GM10248 (cell line): ENCODE measurements at places on chromosomes 6 and 20.
A peak's percentile ranks its signal among the peaks of the same experiment; 100 is the strongest.

DNA sequence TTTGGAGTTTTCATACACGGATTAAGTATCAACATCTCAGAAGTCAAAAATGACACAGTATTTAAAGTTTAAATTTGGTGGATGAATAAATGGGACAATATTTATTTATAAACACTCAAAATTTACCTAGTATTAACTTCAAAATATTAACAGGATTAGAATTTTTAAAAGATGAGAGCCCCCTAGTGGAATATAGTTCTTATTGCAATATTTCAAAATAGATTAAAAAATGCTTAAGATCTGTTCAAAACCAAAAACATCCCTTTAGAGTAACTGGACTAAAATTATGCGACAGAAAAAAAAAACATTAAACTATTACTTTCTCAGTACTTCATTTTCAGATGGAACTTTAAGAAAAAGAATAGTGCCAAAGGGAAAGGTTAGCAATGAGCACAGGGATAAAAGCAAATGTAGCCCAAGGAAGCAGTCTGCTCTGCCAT lies 56.6 kb downstream of the SNX14 start:
- DNase-seq: peak; percentile 15

DNA sequence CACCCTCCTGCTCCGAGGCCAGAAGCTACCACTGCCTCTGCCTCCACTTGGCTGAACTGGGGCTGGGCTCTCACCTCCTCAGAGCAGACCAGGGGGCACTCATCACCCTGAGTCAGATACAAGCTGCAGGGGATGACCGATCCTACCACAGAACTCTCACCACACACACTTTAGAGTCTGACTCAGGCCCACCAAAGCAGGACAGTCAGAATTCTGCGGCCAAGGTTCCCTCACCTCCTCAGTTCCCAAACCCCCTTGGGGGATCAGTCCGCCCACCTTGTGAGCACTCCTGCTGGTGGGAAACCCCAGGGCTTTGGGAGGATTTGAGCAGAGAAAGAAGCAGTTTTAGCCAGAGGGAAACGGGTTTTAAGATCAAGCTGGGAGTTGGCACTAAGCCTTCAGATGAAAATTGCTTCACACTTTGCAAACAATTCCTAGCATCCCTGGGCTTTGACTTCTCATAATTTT lies 587.8 kb upstream of the JAG1 start:
- DNase-seq: no peak

DNA sequence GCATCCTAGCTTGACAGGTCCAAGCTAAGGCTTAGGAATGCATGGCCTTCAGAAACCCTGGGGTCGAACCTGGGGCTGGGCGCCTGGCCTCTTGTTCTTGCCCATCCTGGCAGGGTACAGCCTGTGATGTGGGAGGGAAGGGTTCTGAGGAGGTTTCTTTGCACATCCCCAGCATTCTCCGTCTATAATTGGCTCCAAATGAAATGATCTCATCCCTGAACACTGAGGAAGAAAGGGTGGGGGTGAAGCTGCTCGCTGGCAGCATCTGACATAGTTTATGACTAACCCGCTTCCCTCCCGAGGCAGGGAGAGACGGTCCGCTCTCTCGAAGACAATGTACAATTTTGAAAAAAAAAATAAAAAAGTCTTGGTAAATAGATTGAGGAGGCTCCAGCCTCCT lies 67.1 kb upstream of the ZNFX1 start:
- no peak for DNase-seq

- peak; percentile 38 for DNase-seq
Observed at GRCh38 chr6:109236115-109237076, 141.1 kb downstream of the CEP57L1 start.

- no peak for DNase-seq
Observed at GRCh38 chr6:11423072-11423471, 114.5 kb upstream of the TMEM170B start.

DNA sequence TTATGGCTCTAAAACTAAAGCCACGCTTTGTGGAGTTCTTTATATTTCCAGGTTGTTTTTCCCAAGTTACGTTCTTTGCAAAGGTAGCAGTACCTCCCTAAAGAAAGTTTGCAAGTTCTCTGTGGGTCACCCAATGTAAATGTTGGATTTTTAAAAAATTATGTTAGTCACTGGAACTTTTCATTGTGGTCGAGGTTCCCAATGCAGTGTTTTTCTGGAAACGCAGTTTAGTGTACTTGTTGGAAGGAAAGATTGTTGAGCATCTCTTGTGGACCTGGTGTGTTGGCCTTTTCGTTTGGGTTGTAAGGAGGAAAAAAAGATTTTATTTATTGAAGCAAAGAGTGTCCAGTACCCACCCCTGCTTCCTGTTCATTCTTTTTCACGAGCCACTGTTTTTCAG lies 1.4 kb downstream of the TOP1 start:
- no peak for DNase-seq

DNA sequence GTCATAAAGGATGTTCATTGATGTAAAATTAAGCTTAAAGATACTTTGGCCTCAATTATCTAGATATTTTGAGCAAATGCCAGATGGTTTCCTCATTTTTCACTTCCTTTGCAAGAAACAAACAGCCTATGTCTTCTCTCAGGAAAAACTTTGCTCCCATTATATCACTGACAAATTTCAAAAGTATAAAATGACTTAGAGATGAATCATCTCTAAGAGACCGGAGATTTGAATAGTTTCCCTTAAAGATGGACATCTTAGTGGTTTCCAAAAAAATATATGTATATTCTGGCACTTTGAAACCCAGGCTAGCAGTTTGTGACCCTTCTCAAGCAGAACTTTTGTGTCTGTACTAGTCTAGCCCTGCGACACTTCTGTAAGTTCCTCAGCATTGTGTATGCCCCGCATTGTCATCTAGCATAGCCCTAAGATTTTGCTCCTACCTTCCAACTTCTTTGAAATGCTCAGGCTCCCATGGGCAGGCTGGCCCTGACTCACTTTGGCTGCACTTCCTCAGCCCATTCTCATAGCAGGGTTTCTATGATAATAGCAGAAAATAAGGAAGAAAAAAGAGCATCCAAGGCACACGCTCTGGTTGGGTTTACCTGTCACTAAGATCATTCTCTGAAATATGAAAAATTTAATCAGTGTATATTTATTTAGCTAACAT lies 25.7 kb upstream of the POU3F2 start:
- no peak for DNase-seq

DNA sequence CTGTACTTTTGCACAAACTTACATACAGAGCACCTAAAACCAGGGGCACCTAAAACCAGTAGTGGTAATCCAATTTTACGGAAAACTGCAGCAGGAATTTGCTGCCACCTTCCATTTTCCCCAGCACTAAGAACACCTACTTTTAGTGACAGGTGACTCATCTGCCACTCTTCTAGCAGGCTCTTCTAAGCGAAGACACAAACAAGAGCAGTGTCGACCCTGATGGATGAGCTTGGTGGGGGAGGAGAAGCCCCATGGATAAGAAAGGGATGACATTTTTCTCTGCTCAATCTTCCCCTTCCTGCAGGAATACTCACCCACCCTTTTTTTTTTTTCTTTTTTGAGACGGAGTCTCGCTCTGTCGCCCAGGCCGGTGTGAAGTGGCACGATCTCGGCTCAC lies 116.9 kb downstream of the GMPR start:
- DNase-seq: no peak

GRCh38 chr6:80886475-80886874 lies 780.0 kb downstream of the BCKDHB start:
- no peak for DNase-seq

- DNase-seq: no peak
Observed at GRCh38 chr20:17822540-17823408, 123.0 kb downstream of the BANF2 start.

DNA sequence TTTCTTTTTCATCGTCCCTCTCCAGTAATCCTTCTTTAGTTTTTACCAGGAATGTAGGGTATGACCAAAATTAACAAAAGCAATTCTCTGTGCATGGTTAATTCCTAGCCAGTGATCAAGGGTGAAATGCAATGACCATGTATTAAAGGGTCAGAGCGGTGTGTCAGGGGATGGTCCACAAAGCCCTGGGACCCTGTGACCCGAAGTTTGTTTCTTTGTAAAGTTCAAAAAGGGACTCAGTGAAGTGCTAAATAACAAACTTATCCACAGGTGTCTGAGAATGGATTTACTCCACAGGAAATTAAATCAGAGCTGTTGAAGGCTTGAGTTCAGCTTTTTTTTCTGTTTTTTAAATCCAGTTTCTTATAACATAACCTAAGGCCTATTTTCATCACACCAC lies 375.7 kb downstream of the GJA1 start:
- DNase-seq: no peak

DNA sequence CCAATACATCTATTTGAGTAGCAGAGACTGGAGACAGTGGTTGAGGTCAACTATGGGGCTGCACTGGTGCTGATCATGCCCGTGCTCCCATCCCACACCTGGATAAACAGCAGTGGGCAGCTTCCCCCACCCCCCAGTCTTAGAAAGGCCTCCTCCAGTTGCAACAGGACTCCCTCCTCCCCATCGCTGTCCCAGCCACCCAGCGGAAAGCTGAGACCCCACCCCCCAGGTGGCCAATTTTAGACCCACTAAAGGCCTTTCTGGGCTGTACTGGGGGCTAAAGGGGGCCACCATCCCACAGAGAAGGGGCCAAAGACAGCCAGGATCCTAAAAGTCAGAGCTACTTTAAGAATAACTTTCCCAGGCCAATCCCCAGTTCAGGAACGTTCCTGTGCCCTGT lies 1.2 kb upstream of the SSTR4 start:
- DNase-seq: no peak

GRCh38 chr6:11773013-11773412 lies 5.6 kb downstream of the ADTRP start:
- DNase-seq: no peak

- DNase-seq: no peak
Observed at GRCh38 chr6:35718911-35719381, 17.9 kb upstream of the ARMC12 start.

- no peak for DNase-seq
Observed at GRCh38 chr20:55353206-55353605, 652.1 kb downstream of the CBLN4 start.

- DNase-seq: no peak
Observed at GRCh38 chr6:48057601-48058000, 53.4 kb downstream of the PTCHD4 start.

DNA sequence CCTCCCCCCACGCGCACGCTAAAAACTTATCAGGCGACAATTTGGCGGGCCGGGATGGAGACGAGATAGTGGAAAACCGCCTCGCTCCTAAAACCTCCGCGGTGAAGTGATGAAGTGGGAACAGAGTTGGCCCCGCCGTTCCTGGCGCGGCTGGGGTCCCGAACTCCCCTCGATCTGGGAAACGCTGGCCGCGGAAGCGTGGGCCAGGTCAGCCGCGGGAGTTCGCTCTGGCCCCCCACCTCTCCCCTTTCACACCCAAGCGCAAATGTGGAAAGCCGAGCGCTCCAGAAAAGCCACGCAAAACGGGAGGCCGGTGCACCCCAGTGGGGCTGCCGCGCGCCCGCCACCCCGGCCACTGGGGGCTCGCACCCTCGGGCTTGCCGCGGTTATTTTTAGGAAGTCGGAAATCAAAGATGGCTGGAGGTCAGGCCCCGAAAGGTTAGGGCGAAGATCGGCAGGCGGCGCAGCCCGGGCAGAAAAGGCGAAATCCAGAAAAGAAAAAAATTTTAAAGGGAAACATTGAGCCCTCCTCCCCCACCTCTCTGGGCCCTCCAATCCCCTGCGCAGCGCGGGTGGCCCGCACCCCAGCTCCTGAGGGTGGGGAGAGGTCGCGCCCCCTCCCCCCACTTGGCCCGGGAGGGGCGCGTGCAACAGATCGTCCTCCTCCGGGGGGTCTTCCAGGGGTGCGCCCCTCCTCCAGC lies 1.0 kb downstream of the SALL4 start:
- no peak for DNase-seq

GRCh38 chr20:36606158-36607066 lies 833 bp downstream of the RAB5IF start:
- no peak for DNase-seq

GRCh38 chr6:142459271-142459670 lies 157.5 kb downstream of the ADGRG6 start:
- no peak for DNase-seq

GRCh38 chr6:120260636-120261035 lies 911.1 kb upstream of the MAN1A1 start:
- DNase-seq: no peak

DNA sequence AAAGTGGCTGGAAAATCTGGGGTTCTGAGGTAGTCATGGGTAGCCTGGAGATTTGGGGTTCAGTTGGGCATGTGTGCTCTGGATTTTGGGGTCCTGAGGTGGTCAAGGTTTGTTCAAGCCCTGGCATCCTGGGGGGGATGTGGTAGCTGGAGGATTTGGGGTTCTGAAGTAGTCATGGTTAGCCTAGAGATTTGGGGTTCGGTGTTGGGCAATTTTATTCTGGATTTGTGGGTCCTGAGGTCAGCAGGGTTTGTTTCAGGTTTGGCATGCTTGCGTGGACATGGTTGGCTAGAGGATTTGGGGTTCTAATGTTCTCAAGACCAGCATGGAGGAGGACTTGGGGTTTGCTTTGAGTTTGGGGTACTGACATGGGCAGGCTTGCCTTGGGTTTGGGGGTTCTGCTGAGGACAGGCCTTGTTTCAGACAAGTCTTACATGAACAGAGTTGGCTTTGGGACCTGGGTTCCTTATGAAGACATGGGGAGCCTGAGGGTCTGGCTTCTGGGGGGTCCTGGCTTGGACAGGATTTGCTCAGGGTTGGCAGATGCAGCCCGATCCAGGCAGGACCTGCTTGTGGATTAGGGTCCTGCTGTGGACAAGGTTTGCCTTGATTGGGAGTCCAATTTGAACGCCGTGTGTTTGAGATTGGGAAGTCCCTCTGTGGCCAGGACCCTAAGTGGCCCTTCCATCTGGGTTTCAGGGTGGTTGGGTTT lies 906 bp downstream of the ANKRD60 start:
- no peak for DNase-seq

- no peak for DNase-seq
Observed at GRCh38 chr6:124753562-124754105, 208.6 kb upstream of the RNF217 start.

GRCh38 chr6:166341464-166341863 lies 881 bp downstream of the SFT2D1 start:
- no peak for DNase-seq

GRCh38 chr6:47283993-47284392 lies 25.7 kb downstream of the TNFRSF21 start:
- DNase-seq: no peak

- no peak for DNase-seq
Observed at GRCh38 chr6:6230286-6230685, 90.2 kb downstream of the F13A1 start.

- DNase-seq: peak; percentile 20
Observed at GRCh38 chr6:39077882-39078594, 29.5 kb downstream of the GLP1R start.

DNA sequence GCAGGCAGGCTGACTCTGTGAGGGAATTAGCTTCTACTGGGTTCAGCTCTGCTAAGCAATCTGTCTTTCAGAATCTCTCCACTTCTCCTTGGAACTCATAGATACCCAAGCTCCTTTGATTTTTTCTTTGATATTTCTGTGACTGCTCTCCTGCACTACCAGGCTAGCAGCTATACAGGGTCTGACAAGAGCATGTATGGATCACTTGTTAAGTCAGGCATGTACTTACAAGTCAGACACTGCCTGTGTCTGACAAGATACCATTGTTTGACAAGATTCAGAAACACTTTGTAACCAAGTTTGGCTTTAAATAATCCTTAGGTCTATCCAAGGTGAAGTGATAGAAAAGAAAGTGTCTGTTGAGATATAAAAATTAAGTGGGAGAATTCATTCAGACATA lies 79.5 kb downstream of the SESN1 start:
- no peak for DNase-seq

- DNase-seq: no peak
Observed at GRCh38 chr6:44061375-44062104, 65.7 kb downstream of the MRPL14 start.
